ENCODE measurements at places on chromosomes 3 and 15.

- DNase-seq, result no peak
Measured at GRCh38 chr15:99486371-99487336, 79.1 kb upstream of the MEF2A start.

GRCh38 chr3:133354721-133355120, 45.1 kb upstream of the BFSP2 start:
- DNase-seq, result no peak

GRCh38 chr15:97502038-97502437, 458.5 kb upstream of the ARRDC4 start:
- DNase-seq, result no peak

GRCh38 chr3:193773266-193774220, 180.5 kb downstream of the OPA1 start:
- no peak for DNase-seq

DNA sequence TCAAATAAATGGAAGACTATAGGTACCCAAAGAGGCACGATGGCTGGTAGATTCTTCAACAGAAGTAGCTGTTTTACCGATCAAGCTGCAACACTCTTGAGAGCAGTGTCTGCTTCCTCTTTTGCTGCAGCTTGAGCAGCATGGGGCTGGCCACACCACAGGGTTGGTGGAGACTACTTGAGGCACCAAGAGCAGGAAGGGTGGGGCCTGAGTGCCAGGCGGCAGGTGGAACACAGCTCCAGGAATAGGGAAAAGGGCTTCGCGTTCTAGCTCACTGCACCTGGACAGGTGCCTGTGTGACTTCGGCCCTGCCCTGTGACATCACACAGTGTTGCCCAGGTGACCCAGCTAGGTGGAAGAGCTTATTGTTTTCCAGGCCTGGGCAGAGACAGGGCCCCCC, at the start of gene CCDC33:
Gene CCDC33 (plus strand): TSS at position 365 of the 400 bp plus-strand sequence. CDS start 394 bp downstream, outside the sequence.
- no peak for DNase-seq

- no peak for DNase-seq
Measured at GRCh38 chr3:38743043-38743442, 73.0 kb downstream of the SCN10A start.

- no peak for DNase-seq
Measured at GRCh38 chr3:139948898-139949297, 13.9 kb downstream of the CLSTN2 start.

- DNase-seq, result no peak
Measured at GRCh38 chr3:14698601-14699244, 23.8 kb downstream of the C3orf20 start.

DNA sequence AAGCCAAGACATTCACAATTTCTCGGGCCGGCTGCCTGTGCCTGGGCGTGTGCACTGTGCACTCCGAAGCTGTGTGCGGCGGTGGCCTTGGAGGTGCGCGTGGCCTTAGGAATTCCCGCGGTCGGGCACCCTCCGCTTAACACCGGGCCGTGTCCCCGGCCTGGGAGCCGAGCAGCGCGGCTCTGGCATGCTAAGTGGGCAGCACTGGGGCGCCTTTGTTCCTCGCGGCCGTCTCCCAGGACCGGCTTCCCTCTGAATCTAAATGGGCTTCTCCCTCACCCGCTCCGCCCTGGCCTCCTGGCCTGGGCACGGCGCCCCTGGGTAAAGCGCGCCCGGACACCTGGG, 498 bp upstream of the ARNT2 start:
- DNase-seq, result no peak

GRCh38 chr15:59160880-59161593, 45.6 kb upstream of the LDHAL6B start:
- DNase-seq, result no peak

- DNase-seq, result no peak
Measured at GRCh38 chr3:175404621-175405020, 545.5 kb downstream of the NAALADL2 start.

- DNase-seq, result no peak
Measured at GRCh38 chr3:56691165-56692000, 8.3 kb upstream of the TASOR start.

DNA sequence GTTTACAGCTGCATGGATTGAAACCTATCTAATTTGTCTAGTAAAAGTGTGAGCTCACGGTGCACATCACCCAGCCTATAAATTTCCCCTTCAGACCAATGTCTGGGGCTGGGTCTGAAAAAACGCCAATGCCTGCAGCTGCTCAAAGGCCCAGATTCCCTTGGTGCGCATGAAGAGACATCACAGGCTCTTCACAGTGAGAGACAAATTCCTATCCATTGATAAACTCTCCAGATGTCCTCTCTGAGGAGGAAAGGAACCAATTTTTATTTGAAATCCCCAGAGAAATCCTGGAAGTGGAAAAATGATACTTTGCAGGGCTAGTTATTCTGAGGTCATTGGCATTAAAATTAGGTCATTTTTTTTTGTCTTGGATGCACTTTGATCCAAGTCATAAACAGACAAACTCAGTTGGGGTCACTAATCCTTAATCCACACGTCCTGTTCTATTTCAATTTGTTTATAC, 360.5 kb downstream of the EPHA3 start:
- no peak for DNase-seq

DNA sequence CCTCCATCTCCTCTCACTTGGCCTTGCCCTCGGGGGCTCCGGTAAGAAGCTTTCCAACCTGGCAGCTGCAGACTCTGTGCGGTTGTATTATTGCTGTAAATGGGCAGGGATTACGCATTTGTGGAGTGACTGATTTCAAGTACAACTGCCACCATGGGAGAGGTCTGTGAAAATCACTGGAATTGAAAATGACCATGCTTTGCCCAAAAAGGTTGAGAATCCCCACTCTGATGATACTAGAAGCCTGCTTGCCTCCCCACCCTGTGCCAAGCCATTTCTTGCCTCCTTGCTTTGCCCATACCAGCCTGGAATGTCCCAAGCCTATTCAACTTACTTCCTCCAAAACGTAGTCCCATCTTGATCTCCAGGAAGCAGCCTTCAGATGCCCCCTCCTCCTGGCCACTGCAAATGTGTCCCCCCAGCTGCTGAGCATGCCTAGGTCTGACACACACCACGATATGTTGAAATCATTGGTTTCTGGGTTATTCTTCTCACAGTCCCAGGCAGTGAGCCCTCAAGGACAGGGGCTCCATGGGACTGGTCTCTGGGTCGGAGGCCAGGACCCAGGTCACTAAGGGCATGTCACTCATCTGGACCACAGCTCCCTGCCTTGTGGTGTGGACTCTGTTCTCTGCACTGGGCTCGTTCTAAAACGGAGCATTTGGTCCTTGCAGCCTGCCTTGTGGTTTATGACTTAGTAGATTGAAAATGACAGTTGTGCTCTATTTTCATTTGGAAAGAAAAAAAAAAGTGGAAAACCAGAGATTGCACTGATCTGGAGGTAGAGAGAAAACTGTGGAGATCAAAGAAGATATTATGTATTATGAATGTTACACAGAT, 42.9 kb downstream of the SMAD3 start:
- no peak for DNase-seq

DNA sequence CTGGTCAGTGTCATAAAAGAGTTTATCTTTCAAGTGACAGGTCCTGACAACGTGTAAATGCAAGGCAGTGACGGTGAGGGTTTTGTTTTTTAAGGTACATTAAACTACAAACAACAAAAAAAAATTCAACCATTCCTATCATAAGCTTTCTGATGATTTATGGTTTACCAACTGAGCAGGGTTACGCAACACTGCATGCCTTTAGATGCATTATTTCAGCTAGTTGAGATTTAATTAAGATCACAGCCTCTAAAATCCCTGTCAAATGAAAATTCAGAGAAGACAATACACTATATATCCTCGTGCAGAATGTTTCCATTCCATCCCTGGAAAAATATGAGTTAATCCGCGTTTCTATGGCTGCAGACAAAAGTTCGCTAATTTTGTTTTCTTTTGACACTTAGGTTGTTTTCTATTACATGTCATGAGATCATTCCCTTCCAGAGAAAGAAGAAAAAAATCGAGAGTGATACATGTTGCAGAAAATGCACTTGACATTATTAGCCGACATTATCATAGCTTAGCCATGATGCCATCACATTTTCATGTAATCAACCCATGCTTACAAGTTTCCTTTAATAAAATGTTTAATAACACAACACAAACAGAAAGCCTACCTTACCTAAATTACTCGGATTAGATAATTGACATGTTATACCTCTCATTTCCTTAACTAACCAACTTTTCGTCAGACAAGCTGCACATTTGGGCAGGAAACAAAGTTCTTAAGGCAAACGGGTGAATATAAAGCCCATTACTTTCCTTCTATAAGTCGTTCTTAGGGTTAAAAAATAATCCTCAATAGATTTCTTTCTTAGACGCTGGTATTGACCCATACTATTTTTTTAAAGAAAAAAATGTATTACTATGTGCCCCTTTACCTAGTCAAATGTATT, 521.2 kb downstream of the FOXP1 start:
- DNase-seq, result no peak

DNA sequence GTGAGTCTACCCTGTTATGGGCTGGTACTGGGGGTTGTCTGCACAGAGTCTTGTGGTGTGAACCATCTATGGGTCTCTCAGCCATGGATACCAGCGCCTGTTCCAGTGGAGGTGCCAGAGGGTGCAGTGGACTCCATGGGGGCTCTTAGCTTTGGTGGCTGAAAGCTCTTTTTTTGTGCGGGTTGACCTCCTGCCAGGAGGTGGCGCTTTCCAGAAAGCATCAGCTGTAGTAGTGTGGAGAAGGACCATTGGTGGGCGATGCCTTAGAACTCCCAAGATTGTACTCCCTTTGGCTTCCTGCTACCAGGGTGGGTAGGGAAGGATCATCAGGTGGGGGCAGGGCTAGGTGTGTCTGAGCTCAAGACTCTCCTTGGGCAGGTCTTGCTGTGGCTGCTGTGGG, 602.6 kb downstream of the RSL24D1 start:
- DNase-seq, result no peak

DNA sequence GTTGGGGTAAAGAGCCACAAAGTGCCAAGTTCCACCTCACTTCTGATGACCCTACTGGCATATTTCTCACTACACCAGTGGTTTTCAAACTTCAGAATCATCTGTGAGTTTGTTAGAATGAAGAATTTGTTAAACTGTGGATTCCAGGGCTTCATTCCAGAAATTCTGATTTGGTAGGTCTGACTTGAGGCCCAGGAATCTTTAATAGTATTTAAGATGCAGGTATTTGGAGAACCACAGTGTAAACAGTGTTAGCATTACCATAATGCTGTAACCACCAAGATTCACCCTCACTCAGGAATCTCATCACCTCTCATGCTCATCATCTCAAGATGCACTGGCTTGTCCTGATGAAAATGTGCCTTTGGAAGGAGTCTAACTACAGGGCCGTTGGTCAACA, 6.0 kb downstream of the KCNMB3 start:
- no peak for DNase-seq

GRCh38 chr15:26983822-26984221, 12.8 kb downstream of the GABRG3 start:
- DNase-seq, result no peak

Data from activated CD4-positive, alpha-beta T cell treated with anti-CD3 and anti-CD28 coated beads for 24 hours (primary cell).